ENCODE measurements at places on chromosomes 11 and 22.

DNA sequence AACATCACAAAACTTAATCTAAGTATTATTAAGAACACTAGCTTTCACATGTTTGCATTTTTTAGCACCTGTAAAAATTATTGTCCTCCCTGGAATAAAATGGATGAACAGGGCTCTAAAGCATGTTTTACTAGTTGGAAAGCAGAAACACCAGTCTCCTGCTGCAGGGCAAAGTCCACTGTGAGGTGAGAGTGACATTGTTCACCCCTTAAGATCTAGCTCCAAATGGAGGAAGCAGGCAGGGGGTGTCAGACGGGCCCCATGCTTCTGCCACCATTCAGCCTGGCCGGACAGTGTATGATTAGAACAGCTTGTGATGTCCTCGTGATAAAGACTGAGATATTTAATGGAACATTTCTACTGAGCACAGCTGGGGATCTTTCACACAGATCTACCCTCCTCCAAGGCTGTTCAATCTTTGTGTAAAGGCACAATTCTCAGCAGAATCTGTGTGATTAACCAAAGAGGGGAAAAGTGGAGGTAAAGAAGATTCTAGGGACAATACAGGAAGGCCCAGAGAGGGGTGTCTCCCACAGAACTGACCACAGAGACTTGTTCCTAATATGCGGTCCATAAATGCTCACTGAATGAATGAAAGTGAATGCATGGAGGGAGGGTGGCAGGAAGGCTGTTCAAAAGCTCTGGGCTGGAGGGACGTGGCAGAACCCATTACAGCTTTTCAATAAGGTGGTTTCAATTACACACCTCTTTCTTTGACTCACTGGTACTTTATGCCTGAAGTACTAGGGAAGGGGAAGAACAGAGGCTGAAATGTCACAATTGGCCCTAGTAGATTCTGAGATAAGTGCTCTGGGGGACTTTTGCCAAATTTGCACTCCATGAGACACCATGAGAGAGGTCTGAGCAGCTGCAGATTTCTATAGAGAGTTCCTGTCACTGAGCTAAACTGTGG lies 239.1 kb upstream of the ARHGAP20 start:
- no peak for DNase-seq

GRCh38 chr11:33667819-33668467 lies 32.7 kb downstream of the C11orf91 start:
- DNase-seq, result no peak

DNA sequence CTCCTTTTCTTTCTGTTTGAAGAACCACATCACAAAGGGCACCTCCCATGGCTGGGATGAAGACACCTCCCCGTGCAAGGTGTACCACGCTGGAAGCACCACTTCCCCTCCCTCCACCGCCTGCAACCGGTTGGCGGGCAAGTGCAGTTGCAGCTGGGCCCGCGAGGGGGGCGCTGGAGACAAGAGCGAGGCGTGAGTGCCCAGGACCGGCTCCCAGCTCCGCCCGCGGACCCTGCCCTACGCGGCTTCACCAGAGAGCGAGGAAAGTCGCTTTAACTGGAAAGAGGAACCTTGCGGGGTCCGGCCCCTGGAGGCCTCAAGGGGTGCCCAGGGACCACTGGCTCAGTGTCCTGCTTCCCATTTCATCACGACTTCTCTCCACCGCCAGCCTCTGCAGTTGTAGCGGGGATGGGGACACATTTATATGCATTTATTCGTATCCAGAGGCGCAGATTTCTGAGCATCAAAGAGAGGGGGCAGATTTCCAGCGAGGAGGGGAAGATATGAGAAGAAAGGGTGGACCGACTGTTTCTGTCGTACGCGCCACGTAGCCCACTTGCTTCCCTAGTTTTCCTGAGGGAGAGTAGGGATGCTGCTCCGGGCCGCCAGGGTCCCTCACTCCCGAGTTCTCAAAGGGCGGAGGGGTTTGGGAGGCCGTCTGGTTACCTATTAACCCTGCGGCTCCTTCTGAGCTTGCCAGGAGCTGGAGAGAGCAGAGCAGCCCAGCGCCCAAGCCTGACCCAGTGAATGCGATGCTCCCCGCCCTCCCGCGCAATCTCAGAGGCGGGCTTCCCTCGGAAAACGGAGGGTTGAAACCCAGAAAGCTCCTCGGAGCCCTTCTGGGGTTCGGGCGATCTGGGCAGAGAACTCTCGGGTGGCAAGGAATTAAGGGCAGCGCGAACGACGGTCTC lies 3.5 kb downstream of the ESAM start:
- DNase-seq, result no peak

DNA sequence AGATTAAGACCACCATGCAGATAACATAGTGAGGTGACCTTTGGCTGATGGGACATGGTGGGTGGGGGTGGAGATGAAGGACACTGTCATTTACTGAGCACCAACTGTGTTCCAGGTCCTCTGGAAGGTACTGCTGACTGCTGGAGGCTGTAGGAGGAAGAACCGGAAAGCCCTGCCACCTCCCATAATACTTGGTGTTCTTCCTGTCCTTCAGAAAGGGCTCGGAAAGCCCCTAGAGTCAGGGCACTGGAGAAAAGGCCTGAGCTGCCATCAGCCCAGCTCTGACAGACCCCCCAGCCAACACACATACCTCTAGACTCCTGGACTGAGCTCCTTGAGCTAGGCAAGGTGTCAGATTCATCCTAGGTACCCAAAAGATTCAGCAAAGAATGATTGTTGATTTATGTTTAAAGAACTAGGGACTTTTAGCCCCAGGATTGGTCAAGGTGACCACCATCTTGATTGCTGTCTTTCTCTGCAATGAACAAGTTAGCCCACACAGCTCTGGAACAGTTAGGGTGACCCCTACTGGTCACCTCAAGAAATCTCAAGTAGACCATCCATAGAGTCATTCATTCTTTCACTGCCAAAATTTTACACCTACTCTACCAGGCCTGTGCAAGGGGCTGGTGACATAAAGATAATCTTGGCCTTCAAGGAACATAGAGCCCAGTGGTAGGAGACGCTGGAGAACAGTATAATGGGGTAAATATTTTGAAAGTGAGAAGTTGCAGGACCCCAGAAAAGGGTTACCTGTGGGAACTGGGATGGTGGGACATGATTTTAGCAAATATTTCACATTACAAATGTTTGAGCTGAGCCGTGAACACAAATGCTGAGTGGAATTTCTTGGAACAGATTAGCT lies 39.4 kb downstream of the IRAG1 start:
- DNase-seq, result no peak

- no peak for DNase-seq
Measured at GRCh38 chr11:65307298-65308229, 7.1 kb upstream of the CDC42EP2 start.

- DNase-seq, result no peak
Measured at GRCh38 chr11:34264303-34265110, 93.3 kb downstream of the ABTB2 start.

GRCh38 chr22:49183826-49184216 lies 643.9 kb downstream of the BRD1 start:
- DNase-seq, result no peak

DNA sequence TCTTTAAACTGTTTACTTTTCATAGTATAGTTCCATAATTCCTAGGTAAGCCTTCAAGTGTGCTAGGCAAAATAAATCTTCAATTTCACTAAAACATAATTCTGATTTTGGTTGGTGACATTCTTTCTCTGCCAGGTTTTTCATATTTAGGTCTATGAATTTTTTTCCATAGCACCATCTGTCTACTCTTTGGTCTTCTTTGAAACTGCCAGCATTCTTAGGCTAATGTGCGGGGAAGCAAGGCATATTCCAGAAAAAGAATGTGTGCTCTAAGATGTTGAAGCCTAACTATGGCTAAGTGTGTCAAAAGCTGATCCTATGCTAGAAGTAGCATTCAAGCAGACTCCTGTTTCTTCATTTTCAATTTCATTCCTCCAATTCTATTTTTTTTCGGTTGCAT lies 213.9 kb upstream of the C11orf87 start:
- DNase-seq, result no peak

GRCh38 chr11:44580701-44581100 lies 15.2 kb downstream of the CD82 start:
- DNase-seq, result no peak

GRCh38 chr11:104541701-104542100 lies 356.6 kb downstream of the CASP12 start:
- DNase-seq, result no peak

GRCh38 chr11:44572884-44573283 lies 7.4 kb downstream of the CD82 start:
- no peak for DNase-seq

- no peak for DNase-seq
Measured at GRCh38 chr11:128643661-128644317, 50.1 kb upstream of the FLI1 start.

DNA sequence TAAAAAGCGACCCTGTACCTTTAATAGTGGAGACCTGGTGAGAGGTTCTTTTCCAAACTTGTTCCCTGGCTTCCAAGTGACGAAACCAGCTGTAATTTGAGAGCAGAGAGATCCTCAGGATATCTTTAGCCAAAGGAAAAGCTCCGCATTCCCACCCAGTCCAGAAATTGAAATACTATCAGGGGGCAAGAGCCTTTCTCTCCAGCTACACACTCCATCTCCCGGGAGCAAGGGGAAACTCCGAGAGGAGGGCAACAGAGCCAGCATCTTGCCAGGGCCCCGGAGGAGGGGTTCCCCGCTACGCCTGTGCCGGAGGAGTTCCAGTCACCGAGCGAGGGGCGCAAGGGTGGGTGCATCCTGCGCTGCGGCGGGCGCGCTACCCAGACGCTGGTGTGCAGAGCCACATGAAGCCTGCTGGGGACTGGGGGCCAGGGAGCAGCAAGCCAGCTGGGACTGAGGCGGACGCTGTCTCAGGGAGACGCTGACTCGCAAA lies at the start of gene FIBIN:
Gene FIBIN (plus strand): TSS at position 148 of the 493 bp plus-strand sequence. CDS start 415 bp downstream, outside the sequence.
- DNase-seq, result no peak

GRCh38 chr11:26558190-26558589 lies 13.9 kb downstream of the MUC15 start:
- no peak for DNase-seq

DNA sequence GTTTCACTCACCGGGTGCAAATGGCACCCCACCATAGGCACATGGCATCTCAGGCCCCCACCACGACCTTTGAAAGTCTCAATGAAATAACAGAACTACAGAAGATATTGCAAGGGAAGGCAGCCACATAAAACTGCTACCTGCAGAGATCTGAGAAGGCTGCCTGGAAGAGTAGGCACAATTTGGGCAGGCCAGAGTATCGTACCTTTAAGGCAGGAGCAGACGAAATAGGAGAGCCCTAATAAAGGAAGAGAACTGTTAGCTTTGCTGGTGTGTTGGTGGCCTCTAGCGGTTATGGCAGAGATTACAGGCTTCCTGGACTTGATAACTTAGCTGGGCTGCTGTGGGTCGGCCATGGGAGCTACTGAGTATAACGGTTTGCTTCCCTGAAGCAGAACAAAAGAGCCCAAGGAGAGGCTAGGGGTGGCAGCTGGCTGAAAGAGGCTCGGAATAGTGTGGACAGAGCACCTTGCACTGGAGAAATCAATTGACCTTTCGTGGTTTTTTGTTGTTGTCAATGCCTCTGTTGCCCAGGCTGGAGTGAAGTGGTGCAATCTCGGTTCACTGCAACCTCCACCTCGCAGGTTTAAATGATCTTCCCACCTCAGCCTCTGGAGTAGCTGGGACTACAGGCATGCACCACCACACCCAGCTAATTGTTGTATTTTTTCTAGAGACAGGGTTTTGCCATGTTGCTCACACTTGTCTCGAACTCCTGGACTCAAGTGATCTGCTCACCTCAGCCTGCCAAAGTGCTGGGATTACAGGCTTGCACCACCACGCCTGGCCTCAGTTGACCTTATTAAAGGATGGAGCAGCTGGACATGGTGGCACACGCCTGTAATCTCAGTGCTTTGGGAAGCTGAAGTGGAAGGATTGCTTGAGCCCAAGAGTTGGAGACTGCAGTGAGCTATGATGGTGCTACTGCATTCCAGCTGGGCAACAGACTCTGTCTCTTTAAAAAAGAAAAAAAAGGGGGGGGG lies 4.8 kb downstream of the SDF2L1 start:
- DNase-seq, result no peak

GRCh38 chr11:12291766-12292165 lies 85.6 kb upstream of the PARVA start:
- no peak for DNase-seq

DNA sequence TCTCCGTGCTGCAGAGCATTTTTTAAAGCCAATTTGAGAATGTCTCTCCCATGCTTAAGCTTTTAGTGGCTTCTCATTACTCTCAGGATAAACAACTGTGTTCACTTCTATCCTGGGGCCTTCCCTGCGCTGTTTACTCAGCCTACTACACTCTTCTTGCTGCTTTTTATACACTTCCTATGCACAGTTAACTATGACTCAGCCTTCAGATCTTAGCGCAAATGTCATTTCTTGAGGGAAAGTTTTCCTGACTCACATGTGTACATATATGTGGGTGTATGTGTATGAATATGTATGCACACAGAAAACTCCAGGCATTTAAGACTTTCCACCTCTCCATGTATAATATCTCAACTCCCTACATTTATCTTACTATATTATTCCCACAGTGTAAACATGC lies 9.8 kb downstream of the THAP12 start:
- DNase-seq, result no peak

GRCh38 chr11:85180528-85180927 lies 446.6 kb downstream of the DLG2 start:
- no peak for DNase-seq

DNA sequence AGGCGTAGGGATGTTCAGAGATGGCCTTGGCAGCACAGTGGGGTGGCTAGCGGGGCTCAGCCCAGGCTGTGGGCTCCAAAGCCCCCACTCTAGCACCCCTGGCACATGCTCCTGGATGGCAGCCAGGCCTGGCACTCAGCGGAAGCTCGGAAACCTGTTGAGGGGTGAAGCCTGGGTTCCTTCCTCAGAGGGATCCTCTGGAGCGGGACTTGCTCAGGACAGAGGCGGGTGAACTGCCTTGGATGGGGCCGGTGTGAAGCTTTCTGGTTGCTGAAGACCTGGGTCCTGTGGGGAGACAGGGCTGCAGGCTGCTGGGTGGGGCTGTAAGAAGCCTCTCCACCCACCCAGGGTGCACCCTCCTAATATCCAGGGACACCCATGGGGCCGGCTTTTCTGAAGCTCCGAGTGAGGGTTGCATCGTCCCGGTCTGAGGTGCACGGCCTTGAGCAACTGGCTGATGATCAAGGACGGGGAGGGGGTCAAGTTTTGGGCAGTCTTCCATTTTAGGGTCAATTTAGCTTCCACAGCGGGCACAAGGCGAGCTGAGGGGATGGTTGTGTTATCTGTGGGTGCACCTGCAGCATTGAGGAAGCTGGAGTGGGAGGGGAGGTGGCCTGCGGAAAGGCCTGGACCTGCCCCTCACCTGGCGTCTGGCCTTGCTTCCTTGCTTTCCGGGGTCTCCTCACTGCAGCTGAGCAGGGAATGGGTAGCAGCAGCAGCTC lies 5.2 kb downstream of the MRGPRE start:
- no peak for DNase-seq

- no peak for DNase-seq
Measured at GRCh38 chr11:127651175-127651887, 650.8 kb upstream of the KIRREL3 start.

DNA sequence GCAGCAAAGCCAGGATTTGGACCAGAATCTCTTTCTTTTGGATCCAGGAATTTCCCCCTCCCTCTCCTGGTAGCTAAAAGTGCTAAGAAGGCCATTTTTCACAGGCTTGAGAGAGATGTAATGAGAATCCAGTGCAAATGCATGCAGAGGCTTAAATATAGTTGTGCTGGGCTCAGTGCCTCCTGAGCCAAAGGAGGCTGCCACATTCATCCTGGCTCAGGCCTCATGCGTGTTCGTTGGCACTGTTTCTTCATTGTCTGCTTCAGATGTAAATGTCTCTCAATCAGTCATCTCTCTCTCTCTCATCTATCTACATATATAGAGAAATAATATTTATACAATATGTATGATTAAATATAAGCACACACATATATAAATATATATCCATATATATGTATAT lies 83.6 kb downstream of the INSC start:
- DNase-seq, result no peak

GRCh38 chr11:29129844-29130243 lies 887.0 kb downstream of the KCNA4 start:
- DNase-seq, result no peak
